Right kidney (tissue), 9 donors: ENCODE measurements at places on chromosomes 16 and 17.

GRCh38 chr17:60435244-60436167 lies 13.2 kb downstream of the CHCT1 start:
- DNase-seq = peak; percentile 54

- no peak for DNase-seq
Observed at GRCh38 chr16:88539261-88539651, 30.9 kb upstream of the ZC3H18 start.

GRCh38 chr16:41439-42068 lies 11.9 kb downstream of the POLR3K start:
- no peak for DNase-seq

GRCh38 chr17:82153745-82154375 lies 55.8 kb upstream of the FASN start:
- DNase-seq = peak; percentile 76

GRCh38 chr17:82229698-82230608 lies 1.1 kb downstream of the SLC16A3 start:
- peak; percentile 55 for DNase-seq

GRCh38 chr16:79327836-79328235 lies 272.7 kb downstream of the MAF start:
- DNase-seq = no peak

DNA sequence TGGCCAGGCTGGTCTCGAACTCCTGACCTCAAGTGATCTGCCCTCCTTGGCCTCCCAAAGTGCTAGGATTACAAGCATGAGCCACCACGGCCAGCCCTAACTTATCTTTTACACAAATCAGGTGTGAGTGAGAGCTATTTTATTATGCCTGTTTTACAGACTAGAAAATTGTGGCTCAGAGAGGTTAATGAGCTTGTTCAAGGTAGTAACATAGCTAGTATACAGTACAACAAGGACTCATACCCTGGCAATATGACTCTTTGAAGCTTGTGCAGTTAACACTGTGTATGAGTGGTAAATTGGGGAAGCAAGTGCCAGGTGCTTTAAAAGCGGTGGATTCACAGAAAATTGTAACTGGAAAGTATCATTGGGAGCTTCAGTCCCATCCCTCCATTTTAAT lies 49.0 kb downstream of the YPEL2 start:
- DNase-seq = no peak

- DNase-seq = no peak
Observed at GRCh38 chr16:87815567-87815966, 49.8 kb upstream of the KLHDC4 start.

DNA sequence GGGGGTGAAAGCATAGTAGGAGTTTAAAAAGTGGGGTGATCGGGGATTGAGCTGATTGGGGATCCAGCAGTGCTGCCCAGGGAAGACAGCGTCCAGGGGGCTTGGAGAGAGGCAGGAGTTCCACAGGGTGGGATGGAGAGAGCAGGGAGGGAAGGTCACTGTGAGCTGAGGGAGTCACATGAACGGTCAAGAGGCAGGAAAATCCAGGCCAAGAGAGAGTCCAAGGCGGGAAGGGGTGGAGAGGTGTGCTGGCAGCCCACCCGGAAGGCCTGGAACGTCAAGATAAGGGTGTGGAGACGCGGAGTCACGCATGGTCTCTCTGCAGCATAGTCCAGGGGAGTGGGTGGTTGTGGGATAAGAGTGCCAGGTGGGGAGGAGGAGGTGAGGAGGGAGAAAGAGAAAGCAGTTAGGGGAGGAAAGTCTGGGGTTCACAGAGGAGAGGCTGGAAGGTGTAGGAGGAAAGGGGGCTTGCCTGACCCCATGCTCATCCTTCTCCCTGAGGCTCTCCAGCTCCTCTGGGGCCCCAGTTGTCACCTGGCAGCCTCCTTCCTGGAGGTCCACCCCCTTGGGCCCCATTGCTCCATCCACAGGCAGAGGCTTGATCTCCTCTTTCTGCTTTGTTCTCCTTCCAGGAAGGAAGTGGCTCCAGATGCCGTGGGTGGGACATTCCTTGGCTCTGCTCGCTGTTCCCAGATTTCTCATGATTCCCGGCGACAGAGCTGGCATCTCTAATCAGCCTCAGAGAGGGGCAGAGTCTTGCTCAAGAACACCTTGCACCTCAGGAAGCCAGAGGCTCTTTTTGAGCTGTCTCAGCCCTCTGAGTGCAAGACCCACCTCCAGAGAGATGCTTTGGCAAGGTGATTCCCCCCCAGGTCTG lies 28.7 kb downstream of the CCR7 start:
- peak; percentile 34 for DNase-seq

DNA sequence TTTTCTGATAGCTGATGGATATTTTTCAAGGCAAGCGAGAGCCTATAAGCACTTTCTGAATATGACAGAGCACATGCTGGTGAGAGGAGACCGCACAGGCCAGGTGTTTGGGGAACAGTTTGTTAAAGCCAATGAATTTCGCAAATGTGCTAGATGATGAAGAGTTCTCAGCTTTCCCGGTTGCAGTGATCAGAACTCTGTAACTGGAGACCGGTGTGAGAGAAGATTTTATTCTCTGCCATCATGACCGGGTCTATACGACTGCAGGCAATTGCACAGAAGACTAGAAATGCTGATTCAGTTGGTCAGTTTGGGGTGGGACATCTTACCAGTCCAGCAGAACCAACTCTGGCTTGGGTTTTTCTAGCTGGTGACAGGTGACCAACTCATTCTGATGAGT lies 25.4 kb downstream of the SMTNL2 start:
- no peak for DNase-seq

DNA sequence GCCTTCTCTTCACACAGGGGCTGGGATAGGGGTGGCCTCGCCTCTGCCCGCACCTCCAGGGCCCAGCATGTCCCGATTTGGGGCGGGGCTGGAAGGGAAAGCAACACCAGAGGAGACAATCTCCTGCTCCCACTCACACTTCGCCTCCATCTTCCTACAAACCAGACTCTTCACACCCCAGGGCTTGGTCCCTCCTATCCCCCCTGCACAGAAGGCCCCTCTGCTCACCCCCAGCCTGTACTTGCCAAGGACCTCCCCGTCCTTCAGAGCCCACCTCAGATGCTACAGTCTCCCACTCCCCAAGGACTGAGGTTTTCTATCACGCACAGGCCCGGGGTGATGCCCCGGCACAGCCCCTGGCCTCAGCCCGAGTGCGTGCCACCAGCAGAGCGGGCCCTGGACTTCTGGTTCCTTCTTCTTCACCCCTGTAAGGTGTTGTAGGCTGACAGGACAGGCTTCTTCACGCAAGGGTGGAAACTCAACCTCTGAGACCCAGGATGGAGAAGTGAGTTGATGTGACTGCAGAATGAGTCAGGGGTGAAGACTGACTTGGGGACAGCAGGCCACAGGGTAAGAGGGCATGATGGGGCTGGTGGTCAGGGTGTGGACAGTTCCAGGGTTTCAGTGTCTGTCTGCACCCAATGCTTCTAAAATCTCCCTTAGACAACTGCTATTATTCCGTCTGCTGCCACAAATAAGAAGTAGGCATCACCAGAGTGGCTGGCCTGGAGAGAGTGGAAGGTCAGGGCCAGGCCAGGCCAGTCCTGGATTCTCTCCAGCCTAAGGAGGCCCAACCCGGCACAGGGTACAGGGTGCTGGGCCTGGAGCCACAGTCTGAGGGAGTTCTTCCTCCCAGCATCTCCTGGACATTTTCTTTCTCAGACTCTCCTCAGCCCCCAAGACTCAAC lies 2.5 kb downstream of the ITGAE start:
- DNase-seq = no peak

DNA sequence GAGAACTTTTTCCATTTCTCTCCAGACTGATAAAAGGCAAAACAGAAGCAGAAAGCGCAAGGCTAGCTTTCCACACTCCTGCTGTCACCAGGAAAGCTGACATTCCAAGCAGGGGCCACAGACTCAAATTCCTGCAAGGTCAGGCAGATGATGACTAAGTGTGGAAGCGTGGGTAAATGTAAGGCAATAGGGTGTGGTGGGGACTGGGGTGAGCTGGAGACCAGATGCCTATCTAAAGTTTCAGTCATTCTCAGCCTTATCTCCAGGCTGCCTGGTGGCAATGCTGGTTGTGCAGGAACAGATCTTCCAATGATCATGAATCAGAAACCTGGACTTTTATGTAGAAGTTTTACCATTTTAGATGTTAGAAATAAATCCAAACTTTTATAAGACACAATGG lies 224.1 kb downstream of the GSG1L start:
- no peak for DNase-seq

- peak; percentile 35 for DNase-seq
Observed at GRCh38 chr16:12062343-12063003, 85.9 kb downstream of the SNX29 start.

- DNase-seq = no peak
Observed at GRCh38 chr16:2250652-2251295, 613 bp downstream of the ECI1 start.

GRCh38 chr16:8620535-8620934 lies 963 bp upstream of the METTL22 start:
- DNase-seq = no peak

- no peak for DNase-seq
Observed at GRCh38 chr17:6592173-6592572, 35.8 kb upstream of the PITPNM3 start.

DNA sequence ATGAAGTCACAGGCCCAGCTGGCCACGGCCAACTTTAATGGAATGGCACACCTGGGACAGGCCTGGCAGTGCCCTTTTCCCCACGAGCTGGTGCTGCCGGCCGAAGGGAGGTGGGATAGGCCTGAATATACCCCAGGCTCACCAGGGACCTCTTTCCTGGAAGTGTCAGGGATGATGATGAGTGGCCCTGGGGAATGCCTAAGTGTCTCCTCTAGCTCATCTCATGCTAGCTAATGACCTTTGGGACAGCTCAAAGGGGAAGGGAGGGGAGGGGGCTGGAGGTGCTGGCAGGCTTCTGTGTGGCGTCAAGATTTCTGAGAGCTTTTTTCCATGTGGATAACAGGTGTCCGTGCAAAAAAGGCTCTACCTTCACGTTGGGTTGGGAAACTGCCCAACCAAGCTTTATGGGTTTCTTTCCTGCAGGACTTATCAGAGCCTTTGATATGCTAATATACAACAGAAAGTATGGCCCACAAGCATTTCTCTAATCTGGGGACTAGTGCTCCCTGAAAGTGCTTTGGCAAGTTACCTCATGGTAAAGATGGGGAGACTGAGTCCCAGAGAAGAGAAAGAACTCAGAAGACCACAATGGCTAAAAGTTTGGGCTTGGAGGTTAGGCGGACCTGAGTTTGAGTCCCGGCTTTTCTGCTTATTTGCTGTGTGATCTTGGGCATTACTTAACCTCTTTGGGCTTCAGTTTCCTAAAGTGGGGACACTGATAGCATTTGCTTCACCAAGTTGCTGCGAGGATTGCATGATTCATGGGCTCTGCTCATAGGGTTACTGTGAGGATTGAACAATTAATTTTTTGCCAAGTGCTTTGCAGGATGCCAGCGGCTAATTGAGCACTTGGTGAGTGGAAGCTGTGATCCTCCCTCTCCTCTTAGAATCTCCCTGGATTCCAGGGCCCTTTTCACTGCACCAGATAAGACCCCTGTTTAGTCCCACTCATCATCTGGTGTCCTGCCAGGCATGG lies 14.0 kb downstream of the ADGRG1 start:
- DNase-seq = no peak

DNA sequence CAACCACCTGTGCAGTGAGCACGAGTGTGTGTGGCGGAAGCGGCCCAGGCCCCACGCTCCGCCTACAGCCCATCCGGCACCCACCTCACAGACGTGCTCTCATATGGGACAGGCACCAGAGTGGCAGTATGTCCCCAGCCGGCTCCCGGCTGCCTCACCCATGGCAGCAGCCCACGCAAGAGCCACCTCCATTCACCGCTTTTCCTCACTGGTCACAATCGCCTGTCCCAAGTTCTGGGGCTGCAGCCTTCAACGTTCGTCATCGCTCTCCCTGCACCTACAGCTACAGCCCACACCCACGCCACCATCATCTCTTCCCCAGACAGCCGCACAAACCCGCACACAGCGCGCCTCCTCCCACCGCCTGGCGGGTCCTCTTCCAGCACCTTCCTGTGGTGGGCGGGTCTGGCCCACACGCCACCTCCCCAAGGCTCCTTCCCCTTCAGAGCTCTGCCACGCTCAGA lies 17.5 kb upstream of the TRAP1 start:
- DNase-seq = no peak

DNA sequence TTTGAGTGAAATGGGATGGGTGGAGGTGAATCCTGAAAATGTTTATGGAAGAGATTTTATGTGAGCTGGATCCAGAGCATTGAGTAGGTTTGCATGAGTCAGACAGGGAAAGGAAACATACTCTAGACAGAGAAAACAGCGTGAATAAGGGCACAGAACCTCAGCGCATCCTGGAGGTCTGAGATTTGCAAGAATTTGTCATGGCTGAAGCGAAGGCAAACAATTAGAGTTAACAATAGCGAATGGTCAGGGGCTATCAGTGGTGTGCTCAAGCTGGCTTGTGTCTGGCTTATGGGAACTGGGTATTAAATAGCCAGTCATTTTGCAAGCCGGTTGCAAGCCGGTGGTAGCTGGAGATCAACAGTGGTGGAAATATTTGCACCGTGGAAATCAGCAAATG lies 36.4 kb downstream of the MAP2K6 start:
- no peak for DNase-seq

- DNase-seq = no peak
Observed at GRCh38 chr17:74607221-74607620, 15.1 kb upstream of the CD300LD start.

DNA sequence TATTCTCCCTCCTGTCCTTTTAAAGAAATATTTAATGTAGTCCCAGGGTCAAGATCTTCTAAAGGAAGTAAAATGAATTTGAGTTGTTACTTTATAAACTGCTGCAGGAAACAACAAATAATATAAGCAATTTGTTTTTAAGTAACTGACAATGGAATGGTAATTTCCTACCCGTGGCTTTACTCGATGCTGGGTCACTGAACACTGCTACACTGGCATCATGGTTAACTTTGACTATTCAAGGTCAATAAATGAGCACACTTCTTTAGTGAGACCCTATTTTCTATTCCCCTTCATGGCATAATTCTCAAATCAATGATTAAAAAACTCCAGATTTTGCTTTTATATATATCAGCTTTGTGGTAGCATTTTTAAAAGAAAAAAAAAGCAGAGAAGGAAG lies 22.1 kb upstream of the ERCC4 start:
- no peak for DNase-seq

- no peak for DNase-seq
Observed at GRCh38 chr16:80515374-80515773, 25.4 kb upstream of the DYNLRB2 start.

GRCh38 chr17:64002658-64003525 lies 4.7 kb downstream of the PRR29 start:
- DNase-seq = no peak

DNA sequence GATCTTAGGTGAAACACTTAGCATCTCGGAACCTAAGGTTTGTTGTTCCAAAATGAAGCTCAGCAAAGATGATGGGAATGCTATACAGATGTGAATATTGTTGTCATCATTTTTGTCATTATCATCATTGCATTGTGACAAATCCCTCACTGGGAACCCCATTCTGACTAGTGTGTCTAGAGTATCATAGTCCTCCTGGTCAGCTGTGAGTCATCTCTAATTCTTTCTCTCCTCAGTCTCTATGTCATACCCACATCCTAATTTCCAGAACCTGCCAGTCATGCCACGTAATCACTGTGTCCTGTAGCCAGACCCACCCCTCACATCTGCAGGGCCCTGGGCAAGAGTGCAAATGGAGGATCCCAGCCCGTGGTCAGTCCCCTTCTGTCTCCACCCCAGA lies 60.5 kb upstream of the CLEC3A start:
- DNase-seq = no peak
